ENCODE measurements at places on chromosomes 11 and 22. TPM values are rescaled to one million over a fixed set of nuclear protein-coding genes. Genes with fewer than 3 reads are reported as not detected.

DNA sequence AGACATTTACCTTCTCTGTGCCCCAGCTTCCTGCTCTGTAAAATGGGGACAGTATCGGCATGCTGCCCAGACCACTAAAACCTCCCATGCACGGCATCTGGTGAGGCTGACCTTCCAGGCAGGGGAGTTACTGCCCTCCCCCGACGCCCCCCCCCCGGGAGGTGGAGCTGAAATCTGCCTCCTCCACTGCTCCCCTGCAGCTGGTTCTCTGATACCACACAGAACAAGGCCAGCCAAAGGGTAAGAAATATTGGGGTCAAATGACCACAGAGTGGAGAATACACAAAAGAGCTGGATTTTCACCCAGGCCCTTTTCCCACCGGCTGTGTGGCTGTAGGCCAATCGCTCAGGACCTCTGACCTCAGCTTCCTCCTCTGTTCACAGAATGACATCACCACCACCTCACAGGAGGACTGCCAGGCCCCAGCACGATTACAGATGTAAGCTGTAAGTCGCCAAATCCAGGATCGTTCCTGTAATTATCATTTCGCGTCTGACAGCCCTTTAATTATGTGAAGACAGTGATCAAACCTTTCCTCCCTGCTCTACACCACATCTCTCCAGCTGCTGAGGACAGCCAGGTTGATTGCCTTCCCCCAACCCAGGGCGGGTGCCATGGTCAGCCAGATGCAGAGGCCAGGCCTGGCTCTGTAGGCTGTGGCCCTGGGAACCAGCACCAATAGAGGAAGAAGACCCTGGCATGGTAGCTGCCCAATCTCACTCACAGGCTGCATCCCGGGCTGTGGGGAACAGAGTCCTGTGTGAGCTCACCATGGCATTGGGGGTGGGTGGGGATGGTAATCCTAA, 35.7 kb upstream of the KLHL35 start:
- no peak overlapping the region for H3K4me3 ChIP-seq
- no peak for DNase-seq
- H3K27ac ChIP-seq = no peak overlapping the region
- no peaks in the 10 kb centered on the region for H3K27me3 ChIP-seq
- H3K4me1 ChIP-seq = no peaks in the 10 kb centered on the region

- no peak overlapping the region for H3K27ac ChIP-seq
- H3K27me3 ChIP-seq = no peaks in the 10 kb centered on the region
- DNase-seq = no peak
- H3K4me3 ChIP-seq = no peak overlapping the region
- no peaks in the 10 kb centered on the region for H3K4me1 ChIP-seq
- H3K36me3 ChIP-seq = peaks cover 8% of the 10 kb centered on the region
These were observed 38.2 kb downstream of the FEZ1 start for GRCh38 chr11:125457814-125458343.

Gene DCDC1
- 0.14 TPM for total RNA-seq

DNA sequence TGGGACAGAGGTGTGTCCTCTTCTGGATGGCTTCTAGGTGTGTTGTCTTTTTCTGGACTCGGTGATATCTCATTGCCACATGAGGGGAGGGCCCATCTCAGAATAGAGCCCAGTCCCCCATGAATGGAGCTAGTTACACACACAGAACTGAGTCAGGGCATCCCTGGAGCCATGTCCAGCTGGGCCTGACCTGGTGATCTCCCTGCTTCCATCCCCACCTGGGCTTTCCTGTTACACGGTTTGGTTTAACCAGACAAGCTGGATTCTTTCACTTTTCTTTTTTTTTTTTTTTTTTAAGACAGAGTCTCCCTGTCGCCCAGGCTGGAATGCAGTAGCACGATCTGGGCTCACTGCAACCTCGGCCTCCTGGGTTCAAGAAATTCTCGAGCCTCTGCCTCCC, 6.1 kb upstream of the A4GALT start:
- no peak overlapping the region for H3K4me3 ChIP-seq
- H3K36me3 ChIP-seq = no peaks in the 10 kb centered on the region
- no peak overlapping the region for H3K27ac ChIP-seq
- DNase-seq = no peak
- H3K4me1 ChIP-seq = no peaks in the 10 kb centered on the region
- peaks cover 16% of the 10 kb centered on the region for H3K27me3 ChIP-seq

Gene TRIM48
- total RNA-seq = not detected

DNA sequence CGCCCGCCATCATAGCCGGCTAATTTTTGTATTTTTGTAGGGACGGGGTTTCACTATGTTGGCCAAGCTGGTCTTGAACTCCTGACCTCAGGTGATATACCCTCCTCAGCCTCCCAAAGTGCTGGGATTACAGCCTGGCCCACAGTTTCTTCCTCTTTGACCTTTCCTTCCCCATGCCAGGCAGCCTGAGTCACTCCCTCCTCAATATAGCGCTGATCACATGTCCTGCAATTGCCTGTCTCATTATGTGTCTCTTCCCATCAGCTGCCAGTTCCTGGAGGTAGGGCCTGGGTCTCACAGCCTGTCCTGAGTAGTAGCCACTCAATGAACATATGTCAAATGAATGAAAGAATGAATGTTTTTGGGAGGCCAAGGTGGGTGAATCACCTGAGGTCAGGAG, 43.0 kb upstream of the CCDC134 start:
- no peaks in the 10 kb centered on the region for H3K36me3 ChIP-seq
- no peaks in the 10 kb centered on the region for H3K4me1 ChIP-seq
- H3K27ac ChIP-seq = no peak overlapping the region

Measured in natural killer cell treated with Interleukin-12 subunit alpha and Interleukin-12 subunit beta and Interleukin-15 and Interleukin-18, amount 100 ng/mL, for 72 hours (primary cell).